Activated T-helper 2 cell treated with anti-CD3 and anti-CD28 coated beads, Interferon-gamma antibody, Interleukin-2, Interleukin-4, amounts not matched to agents 10 μg/mL and 5 μg/mL and 100 μg/mL, durations not matched to agents 14 hours and 24 hours and 36 hours (primary cell): ENCODE measurements at places on chromosomes 16 and 17.
A peak's percentile ranks its signal among the peaks of the same experiment; 100 is the strongest.

DNA sequence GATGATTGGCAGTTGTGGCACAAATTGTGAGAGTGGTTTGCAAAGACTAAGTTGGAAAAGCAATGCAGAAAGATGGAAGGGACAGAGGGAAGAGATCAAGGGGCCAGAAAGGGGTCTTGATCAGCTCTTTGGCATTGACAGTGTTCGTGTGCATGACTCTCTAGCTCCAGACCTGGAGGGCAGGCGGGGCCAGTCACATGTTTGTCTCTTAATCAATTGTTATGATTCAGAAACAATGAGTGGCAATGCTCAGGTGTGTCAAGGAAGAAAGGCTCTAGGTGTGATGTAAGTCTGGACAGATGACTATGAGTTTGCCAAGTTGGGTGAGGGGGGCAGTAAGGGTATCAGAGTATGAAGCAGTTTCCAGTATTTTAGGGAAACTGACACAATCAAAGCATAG lies 32.1 kb downstream of the WSB1 start:
- no peak for DNase-seq

- no peak for DNase-seq
Measured at GRCh38 chr16:54694651-54695050, 236.0 kb upstream of the IRX5 start.

DNA sequence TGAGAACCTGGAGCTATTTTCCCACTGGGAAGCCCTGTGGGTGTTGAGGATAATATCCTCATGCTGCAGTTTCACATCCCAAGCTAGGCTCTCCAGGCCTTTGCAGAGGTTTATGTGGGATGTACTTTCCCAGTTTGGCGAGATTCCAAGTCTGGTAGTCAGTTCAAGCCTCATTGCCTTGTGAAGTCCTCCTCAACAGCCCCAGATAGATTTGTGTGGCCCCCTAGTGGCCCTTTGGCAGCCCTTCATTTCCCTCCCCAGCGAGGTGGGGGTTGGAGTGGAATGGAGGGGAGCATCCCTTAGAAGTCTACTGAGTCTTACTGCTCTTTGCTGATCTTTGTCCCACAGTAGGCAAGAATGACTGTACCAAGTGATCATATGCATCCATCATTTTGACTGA lies 137.9 kb downstream of the CDH11 start:
- DNase-seq = no peak

DNA sequence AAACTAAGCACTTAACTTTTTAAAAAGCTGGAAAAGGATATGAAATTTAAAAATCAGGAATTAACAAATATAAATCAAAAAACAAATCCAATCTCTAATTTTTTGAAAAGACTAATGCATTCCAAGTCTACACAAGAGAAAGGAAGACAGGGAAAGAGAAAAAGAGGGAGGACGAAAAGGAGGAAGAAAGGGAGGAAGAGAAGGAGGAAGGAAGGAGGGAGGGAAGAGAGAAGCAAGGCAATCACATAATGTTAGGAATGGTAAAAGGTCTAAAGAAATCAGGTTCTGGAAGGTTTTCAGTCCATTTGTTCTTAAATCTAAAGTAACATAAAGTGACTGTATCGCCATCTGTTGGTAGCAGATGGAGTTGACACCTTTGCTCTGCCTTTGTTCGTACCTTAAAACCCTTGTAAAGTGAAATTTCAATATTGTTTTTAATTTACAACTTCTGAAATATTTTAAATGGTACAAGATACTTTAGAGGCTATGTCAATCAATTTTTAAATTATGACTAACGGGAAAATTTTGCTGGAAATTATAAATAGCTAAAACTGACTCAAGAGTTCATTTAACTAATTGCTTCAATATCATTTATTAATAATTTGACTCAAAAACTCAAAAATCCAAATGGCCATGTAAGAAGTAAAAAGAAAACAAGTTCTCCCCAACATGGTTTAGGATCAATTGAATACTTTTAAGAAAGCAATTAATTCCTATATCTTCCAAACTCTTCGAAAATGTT lies 20.4 kb upstream of the CDYL2 start:
- no peak for DNase-seq

GRCh38 chr16:75385507-75386152 lies 47.7 kb downstream of the CFDP1 start:
- no peak for DNase-seq

DNA sequence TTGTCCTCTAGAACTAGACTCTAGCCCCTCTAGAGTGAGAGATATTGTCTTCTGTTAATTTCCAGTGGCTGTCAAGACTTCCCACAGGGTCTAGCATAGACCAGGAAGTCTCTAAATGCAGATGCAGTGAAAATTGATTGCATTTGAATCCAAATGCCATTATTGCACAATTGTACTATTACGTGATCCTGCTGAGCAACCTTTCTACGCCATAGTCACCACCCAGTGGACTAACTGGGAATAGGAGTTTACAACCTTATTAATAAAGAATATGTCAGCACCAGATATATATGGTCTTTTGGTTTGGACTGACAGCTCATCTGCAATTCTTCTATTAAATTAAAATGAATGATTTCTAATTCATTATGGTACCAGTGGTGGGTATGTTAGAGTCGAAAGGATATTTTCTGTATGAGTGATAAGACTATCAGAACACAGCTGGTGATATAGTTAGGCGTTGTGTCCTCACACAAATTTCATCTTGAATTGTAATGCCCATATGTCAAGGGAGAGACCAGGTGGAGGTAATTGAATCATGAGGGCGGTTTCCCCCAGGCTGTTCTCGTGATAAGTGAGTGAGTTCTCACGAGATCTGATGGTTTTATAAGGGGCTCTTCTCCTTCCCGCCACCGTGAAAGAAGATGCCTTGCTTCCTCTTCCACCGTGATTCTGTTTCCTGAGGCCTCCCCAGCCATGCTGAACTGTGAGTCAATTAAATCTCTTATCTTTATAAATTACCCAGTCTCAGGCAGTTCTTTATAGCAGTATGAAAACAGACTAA lies 138.9 kb upstream of the CA10 start:
- DNase-seq = no peak

- peak; percentile 30 for DNase-seq
Measured at GRCh38 chr17:32323811-32324491, 18.0 kb downstream of the C17orf75 start.

DNA sequence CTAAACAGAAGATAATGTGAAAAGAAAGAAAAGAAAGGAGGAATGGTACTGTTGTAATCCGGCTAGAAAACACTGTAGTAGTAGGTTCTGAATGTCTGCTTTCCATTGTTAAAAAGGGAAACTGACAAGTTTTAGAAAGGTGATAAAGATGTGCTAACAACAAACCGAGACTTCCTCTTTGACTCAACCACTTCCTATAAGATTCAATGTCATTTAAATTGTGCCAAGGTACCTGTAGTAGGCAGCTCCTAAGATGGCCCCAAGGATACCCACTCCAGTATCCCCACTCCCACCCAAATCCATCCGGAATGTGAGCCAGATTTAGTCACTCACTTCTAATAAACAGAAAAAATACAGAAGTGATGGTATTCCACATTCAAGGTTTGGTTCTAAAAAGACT lies 31.2 kb downstream of the XYLT1 start:
- no peak for DNase-seq
